ENCODE measurements at places on chromosomes 2 and 18.

DNA sequence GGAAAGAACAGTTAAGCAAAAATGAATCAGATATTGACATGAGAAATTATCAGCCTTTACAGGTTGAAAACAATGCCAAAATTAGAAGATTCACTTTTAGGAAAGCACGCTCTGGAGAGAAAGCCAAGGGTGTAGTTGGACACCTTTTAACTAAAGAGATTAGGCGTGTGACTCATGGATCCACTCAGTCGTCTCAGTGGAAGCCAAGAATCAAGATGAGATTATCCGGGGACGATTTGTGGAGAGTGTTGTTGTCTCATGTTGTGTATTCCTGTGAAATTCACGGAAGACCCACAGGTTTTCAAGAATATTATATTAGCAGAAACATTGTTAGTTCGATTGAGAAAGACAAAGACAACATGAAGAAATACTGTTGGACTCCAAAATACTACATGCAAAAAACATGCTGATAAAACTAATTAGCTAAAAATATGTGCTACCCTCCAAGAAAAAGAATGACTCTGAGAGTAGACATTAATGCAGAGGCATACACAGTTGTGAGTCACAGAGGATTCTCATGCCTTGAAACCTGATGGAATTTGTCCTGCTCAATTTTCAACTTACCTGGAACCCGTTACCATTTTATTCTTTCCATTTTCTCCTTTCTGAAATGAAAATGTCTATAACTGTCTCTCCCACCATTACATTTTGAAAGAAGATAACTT, 192.1 kb upstream of the RND3 start:
- DNase-seq, result no peak

GRCh38 chr2:3388412-3388738, 8.9 kb downstream of the TRAPPC12 start:
- no peak for DNase-seq

- DNase-seq, result no peak
Measured at GRCh38 chr18:13545955-13546354, 180.4 kb downstream of the FAM210A start.

- no peak for DNase-seq
Measured at GRCh38 chr2:239716536-239717318, 308.4 kb downstream of the NDUFA10 start.

- no peak for DNase-seq
Measured at GRCh38 chr2:16031058-16031847, 90.9 kb downstream of the MYCN start.

DNA sequence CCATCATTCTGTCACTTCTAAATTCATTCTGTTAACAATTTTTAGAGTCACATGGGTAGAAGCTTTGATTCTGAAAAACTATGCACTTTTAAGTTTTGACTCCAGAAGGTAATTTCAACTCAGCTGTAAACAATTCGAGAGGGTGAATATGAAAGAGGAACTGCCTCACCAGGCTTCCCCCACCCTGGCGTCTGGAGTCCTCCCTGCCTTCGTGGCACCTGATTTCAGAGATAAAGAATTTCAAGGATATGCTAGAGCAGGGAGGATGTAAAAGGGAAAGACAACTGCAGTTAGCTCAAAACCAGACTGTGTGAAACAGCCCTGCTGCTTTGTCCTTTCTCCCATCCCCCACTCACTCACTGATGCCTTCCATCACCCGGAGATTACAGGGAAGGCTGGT, 40.7 kb downstream of the ONECUT2 start:
- DNase-seq, result no peak

- DNase-seq, result no peak
Measured at GRCh38 chr18:44897411-44897810, 216.7 kb downstream of the SETBP1 start.

- DNase-seq, result no peak
Measured at GRCh38 chr18:12659904-12660605, 2.1 kb upstream of the SPIRE1 start.

DNA sequence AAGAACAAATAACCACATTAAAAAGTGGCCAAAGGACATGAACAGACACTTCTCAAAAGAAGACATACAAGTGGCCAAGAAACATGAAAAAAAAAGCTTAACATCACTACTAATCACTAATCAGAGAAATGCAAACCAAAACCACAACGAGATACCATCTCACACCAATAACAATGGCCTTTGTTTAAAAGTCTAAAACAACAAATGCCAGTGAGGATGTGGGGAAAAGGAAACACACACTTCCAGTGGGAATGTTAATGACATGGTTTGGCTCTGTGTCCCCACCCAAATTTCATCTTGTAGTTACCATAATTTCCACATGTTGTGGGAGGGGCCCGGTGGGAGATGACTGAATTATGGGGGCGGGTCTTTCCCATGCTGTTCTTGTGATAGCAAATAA, 147.1 kb downstream of the GALNT1 start:
- DNase-seq, result no peak

- DNase-seq, result no peak
Measured at GRCh38 chr18:48184118-48184517, 225.1 kb downstream of the ZBTB7C start.

DNA sequence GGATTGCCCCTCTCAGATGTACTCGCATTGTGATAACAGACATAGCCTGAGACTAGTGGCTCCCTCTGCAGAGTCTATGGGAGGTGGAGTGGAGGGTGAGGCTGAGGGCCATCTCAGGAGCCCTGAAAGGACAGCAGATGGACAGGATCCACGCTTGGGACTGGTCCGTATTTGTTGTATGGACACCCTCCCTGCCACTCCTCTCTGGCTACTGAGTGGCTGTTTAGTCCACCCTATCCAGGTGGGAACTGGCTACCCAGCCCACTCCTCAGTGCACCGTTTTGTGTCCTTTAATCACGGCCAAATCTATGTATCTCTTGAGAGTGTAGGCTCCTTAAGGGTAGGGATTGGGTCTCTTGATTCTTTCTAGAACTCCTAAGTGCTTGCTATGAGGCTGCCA, 4.5 kb upstream of the GLI2 start:
- no peak for DNase-seq

DNA sequence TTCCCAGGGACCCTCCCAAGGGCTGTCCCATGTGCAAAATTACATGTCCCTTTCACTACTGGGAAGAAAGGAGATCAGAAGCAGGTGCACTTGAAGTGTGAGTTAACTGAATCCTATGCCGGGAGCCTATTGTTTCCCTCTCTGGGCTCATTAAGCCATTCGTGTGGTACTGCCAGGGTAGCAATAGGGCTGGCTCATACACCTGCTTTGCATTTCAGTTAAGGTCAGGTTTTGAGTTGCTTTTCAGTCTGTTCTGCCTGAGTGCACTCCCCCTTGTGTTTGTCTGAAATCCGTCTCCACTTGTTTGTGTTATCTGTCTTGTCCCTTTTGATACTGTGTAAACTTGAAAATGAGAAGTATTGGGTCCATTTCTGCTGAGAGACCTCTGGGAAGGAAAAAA, 1232.6 kb upstream of the NRXN1 start:
- DNase-seq, result no peak

DNA sequence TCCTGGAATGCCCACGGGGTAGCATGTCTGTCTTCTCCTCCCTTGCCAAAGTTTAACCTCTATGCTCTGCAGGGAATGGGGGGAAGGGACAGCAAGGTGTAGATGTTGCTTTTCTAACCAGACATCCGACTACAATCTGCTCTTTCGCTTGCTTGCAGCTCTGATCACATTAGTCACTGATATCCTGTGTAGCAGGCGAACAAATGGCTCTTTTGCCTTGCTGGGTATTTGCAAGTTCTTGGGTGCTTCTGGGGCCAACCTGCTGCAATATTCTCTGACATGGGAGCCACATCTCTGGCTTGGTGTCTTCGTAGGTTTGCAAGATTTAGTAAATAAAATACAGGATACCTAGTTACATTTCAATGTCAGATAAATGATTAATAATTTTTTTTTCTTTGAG, 190.0 kb downstream of the ASB1 start:
- DNase-seq, result no peak

- DNase-seq, result no peak
Measured at GRCh38 chr2:45974762-45975408, 322.3 kb upstream of the EPAS1 start.

- no peak for DNase-seq
Measured at GRCh38 chr2:86498468-86499260, 57.5 kb downstream of the KDM3A start.

GRCh38 chr2:199882667-199883066, 28.4 kb upstream of the C2orf69 start:
- DNase-seq, result no peak

DNA sequence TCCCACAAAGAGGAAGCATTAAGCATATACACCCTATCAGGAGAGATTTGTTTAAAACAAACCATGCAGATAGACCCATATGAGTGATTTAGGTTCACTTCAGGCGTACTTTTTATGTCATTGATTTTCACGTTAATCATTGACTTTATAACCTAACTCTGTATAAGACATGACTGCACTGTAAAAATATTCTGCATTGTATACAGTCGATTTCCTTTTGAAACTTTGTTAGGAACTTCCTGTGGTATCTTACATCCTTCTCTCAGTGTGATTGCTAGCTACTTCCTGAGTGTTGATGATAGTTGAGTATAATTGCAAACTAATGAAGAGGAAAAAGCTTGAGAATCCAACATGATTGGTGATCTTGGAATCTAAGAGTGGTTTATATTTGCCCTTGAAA, 69.4 kb downstream of the XIRP2 start:
- DNase-seq, result no peak

DNA sequence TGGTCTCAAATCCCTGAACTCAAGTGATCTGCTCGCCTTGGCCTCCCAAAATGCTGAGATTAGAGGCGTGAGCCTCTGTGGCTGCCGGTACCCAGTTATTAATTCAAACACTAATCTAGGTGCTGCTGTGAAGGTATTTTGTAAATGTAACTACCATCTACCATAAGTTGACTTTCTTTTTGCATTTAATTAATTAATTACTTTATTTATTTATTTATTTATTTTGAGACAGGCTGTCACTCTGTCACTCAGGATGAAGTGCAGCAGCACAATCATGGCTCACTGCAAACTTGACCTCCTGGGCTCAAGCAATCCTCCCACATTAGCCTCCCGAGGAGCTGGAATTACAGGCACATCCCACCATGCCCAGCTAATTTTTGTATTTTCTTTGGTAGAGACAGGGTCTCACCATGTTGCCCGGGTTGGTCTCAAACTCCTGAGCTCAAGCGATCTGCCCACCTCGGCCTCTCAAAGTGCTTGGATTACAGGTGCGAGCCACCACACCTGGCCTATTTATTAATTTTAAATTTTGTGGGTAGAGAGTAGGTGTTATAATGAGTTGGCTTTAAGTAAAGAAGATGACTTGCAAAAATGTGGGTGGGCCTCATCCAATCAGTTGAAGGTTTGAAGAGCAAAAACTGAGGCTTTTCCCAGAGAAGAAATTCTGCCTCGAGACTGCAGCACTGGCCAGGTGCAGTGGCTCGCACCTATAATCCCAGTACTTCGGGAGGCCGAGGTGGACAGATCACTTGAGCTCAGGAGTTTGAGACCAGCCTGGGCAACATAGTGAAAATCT, 17.3 kb upstream of the NMUR1 start:
- DNase-seq, result no peak

DNA sequence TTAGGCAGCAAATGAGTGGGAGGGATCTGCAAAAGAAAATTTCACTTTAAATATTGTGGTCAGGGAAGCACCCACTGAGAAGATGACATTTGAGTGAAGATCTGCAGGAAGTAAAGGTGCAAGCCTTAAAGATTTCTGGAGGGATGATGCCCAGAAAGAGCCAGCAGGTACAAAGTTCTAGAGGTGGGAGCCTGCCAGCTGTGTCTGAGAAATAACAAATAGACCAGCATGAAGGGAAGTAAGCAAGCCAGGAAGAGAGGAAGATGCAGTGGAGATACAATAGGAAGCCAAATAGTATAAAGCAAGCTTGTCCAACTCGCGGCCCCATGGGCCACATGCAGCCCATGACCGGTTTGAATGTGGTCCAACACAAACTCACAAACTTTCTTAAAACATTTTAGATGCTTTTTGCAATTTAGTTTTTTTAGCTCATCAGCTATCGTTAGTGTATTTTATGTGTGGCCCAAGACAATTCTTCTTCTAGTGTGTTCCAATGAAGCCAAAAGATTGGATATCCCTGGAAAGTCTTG, 489.9 kb downstream of the DCC start:
- DNase-seq, result no peak

- DNase-seq, result no peak
Measured at GRCh38 chr2:198017068-198017467, 212.7 kb downstream of the PLCL1 start.

- DNase-seq, result no peak
Measured at GRCh38 chr2:82837588-82838304, 1621.3 kb downstream of the SUCLG1 start.

DNA sequence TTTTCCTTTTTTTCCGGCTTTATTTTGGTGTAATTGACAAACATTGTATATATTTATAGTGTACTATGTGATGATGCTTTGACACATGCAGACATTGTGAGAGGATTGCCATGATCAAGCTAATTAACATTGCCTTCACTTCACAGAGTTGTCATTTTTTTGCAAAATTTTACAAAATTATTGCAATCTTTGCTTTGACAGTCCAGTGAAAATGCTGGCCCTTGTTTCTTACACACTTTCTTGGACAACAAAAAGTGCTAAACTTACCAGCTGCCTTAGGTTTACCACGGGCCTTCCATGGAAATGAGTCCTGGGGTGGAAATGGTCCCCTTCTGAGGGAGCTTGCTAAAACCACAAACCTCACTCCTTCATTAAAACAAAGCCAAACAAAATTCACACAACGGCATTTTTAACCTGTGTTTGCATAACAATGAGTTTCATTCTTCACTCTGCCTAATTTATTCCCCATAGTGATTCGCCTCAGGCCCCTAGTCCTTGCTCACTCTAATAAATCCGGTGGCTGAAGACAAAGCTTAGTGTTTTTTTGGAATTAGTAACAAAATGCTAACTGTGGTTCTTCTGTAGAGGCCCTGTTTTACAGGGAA, 32.2 kb downstream of the LINC00305 start:
- no peak for DNase-seq

GRCh38 chr18:8811115-8811514, 105.8 kb downstream of the MTCL1 start:
- no peak for DNase-seq

DNA sequence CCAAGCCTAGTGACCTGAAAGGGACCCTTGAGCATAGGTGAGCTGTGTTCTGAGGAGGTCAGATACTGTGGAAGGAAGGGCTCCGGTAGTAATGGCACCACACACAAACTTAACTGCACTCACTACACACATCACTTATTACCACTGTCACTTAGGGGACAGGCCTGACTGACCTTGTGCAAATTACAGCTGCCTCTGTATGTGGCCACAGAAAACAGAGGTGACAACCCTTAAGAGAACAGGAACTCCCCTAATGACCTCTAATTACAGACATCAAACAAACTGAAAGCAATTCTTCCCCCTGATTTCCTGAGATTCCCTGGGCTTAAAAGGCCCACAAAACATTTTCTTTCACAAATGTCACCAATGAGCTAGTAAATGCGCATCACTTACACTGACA, 360.6 kb downstream of the RND3 start:
- DNase-seq, result no peak

- DNase-seq, result no peak
Measured at GRCh38 chr2:202689459-202689858, 54.7 kb downstream of the FAM117B start.

- no peak for DNase-seq
Measured at GRCh38 chr2:188975497-188976102, 1.4 kb downstream of the COL3A1 start.

- no peak for DNase-seq
Measured at GRCh38 chr2:74714691-74715080, 60.6 kb downstream of the SEMA4F start.
